ENCODE measurements at places on chromosomes 7 and 10. TPM values are rescaled to one million over a fixed set of nuclear protein-coding genes. Genes with fewer than 3 reads are reported as not detected.
A peak's percentile ranks its signal among the peaks of the same experiment; 100 is the strongest.

Gene TAS2R41
- not detected for total RNA-seq

Gene UNCX
- 1.9 TPM for total RNA-seq

Gene CABCOCO1
- not detected for total RNA-seq

Gene FAM237B
- total RNA-seq: not detected

Gene NEURL1
- 0.52 TPM for total RNA-seq

Gene ABCB1
- not detected for total RNA-seq

Gene TMEM184A
- total RNA-seq: not detected

DNA sequence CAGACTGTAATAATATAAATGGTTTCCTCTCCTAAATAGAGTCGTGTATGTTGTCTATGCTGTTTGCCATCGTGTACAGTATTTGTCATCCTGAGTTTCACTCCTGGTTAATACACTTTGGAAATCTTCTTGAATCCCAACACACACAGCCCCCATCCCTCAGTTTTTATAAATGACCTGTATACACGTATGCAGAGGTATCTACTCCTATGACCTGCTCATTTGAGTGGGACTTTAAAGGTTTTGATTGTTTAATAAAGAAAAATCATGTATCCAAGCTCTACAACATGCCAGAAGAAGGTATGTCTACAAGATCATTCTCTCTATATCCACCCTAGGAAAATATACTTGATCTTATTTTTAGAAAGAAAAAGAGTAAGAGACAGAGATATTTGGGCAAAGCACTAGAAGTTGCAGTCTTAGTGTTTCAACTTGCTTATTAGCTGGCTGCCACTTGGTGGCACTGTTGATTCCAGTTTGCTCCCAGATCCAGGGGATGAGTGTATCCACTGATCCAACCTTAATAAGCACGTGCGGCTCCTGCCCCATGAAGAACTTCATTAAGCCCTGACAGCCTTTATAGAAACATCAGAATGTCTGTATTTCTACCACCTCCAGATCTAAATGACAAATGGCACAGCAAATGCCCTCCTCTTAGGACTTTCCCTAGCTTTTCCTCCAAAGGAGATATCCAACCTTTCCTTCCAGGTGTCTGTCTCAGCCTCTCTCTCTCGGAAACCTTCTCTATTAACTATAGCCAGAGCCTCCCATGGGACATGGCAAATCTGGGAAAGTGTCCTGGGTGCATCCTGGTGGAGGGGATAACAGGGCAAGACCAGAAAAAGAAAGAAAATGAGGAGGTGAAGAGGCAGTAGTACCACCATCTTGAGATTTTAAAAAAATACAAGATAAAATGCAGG is 181.6 kb upstream of the NEBL start:
- no peaks in the 10 kb centered on the region for H3K4me1 ChIP-seq
- H3K27me3 ChIP-seq: peaks cover 19% of the 10 kb centered on the region
- peak; percentile 87 for DNase-seq
- H3K36me3 ChIP-seq: no peaks in the 10 kb centered on the region

DNA sequence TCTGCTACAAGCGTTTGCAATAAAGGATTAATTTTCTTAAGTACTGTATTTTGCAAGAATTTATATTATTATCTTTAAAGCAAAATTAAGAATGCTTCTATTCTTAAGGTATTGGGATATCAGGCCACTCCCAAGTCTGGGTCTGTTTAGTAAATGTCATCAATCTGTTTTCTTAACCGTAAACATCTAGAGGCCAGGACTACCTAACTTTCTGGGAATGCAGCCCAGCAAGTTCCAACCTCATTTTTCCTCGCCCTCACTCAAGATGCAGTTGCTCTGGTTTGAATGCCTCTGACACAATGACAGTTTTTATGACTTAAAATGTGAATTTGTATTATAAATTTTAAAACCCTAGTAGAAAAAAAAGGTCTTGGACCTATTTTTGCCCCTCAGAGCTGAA is 143.5 kb downstream of the INHBA start:
- H3K36me3 ChIP-seq: no peaks in the 10 kb centered on the region
- peaks cover 7% of the 10 kb centered on the region for H3K27me3 ChIP-seq
- no peak overlapping the region for H3K4me3 ChIP-seq
- no peak for DNase-seq
- H3K4me1 ChIP-seq: no peaks in the 10 kb centered on the region
- H3K27ac ChIP-seq: no peak overlapping the region

GRCh38 chr10:112271982-112272381 is 11.2 kb upstream of the TECTB start:
- H3K4me1 ChIP-seq: no peaks in the 10 kb centered on the region
- DNase-seq: peak; percentile 10
- no peaks in the 10 kb centered on the region for H3K27me3 ChIP-seq
- H3K4me3 ChIP-seq: no peak overlapping the region
- H3K36me3 ChIP-seq: no peaks in the 10 kb centered on the region
- H3K27ac ChIP-seq: no peak overlapping the region

- H3K4me3 ChIP-seq: peak overlapping the region; percentile 99
- peaks cover 45% of the 10 kb centered on the region for H3K4me1 ChIP-seq
- H3K27me3 ChIP-seq: no peaks in the 10 kb centered on the region
- H3K36me3 ChIP-seq: peaks cover 6% of the 10 kb centered on the region
- peak overlapping the region; percentile 92 for H3K27ac ChIP-seq
- peak; percentile 81 for DNase-seq
Observed at GRCh38 chr10:119652361-119652730, 1.2 kb downstream of the BAG3 start.

DNA sequence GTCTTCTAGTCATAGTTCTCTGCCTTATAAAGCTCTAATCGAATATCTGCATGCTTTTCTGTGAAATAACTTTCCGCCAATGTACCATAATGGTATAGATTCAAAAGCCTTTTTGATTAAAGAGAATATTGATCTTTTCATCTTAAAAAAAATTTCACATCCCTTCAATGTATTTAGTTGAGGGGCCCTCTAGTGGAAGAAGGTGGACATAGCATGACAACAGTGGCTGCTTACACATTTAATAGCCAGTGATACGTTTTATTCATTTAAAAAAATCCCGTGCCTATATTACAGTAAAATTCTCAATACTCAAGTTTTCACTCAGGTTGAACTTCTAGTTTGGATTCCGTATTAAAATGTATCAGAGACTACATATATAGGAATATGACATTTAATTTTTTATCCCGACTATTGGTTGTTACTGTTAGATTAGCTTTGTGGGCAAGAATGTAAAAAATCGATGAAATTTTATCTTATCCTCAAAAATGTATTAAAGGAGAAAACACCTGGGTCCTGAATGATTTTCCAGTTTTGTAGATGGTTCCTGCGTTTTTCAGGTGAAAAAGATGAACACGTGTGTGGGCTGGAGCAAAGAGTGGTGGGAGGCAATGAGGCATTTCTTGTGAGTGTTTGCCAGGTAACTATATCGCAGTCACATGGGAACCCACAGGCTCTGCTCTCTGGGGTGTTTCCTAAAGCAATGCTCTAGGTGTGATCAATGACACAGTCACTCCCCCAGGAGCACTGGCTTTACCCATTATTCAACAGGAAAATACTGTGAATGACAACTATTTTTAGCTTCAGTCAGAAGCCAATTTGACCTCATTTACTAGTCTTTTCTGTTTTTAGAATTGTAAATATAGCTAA is 24.1 kb upstream of the PNLIP start:
- peaks cover 6% of the 10 kb centered on the region for H3K27me3 ChIP-seq
- no peak overlapping the region for H3K27ac ChIP-seq
- H3K4me3 ChIP-seq: no peak overlapping the region
- no peaks in the 10 kb centered on the region for H3K36me3 ChIP-seq

DNA sequence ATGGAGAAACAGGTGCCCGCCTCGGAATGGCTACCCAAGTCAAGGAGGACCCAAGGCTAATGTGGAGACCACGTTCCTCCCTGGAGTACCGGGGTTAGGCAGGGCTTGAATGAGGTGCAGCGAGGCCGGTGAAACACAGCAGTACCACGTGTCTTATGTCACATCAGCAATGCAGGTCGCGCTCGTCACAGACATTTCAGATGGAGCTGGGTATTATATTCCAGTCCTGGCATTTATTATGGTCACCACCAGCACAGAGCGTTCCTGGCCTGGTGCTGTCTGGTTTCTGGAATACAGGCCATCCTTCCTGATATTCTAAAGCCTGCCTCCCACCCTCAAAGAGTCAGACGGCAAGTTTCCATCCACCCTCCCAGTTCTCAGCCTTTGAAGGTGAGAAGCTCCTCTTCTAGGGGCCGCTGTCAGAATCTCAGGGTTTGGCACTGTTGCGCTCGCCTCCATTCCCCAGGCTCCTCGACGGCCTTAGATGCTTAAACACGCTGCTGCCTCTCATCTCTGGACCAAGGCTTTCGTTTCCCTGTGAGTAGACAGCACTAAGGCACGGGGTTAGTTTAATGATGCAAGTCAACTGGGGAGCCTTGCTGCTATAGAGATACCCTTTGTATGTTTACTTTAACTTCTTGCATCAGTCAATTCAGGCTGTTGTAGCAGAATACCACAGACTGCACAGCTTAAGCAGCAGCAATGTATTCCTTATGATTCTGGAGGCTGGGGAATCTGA is 377.6 kb downstream of the DPP6 start:
- H3K27me3 ChIP-seq: no peaks in the 10 kb centered on the region
- DNase-seq: no peak
- H3K4me3 ChIP-seq: no peak overlapping the region
- no peaks in the 10 kb centered on the region for H3K36me3 ChIP-seq
- H3K4me1 ChIP-seq: no peaks in the 10 kb centered on the region

GRCh38 chr10:29719281-29719675 is 84.5 kb upstream of the SVIL start:
- no peaks in the 10 kb centered on the region for H3K36me3 ChIP-seq
- DNase-seq: no peak
- no peaks in the 10 kb centered on the region for H3K27me3 ChIP-seq

Data from A673 (cell line).